Omental fat pad (tissue), 4 donors: ENCODE measurements at places on chromosomes 5 and 9. TPM values are rescaled to one million over a fixed set of nuclear protein-coding genes. Genes with fewer than 3 reads are reported as not detected.

- DNase-seq, result no peak
These were observed 8.5 kb downstream of the FBP1 start for GRCh38 chr9:94630833-94631232.

- DNase-seq, result no peak
These were observed 167.3 kb downstream of the SEC61B start for GRCh38 chr9:99389087-99390033.

DNA sequence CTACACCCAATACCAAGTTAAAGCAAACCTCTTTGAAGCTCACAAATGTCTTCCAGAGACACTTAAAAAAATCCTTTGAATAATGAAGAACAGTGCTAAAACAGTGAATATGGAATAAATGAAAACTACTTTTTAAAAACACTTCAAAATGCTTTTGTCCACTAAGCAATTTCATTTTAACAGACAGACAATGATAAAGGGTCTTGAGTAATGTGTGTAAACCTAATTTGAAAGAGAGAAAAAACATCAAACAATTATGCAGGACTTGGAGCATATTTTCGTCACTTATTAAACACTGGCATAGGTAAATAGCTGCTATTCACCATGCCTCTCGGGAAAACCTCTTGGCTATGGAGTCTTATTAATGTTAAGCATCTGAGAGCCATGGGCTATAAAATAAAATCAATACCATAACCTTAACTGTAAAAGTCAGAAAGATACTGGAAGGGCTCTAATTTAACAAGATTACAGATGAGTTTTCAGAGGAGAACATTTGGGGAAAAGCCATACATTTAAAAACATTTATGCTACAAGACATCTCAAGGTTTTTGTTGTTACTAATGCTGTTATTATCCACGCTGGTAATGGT is 177.8 kb downstream of the NFIB start:
- no peak for DNase-seq

DNA sequence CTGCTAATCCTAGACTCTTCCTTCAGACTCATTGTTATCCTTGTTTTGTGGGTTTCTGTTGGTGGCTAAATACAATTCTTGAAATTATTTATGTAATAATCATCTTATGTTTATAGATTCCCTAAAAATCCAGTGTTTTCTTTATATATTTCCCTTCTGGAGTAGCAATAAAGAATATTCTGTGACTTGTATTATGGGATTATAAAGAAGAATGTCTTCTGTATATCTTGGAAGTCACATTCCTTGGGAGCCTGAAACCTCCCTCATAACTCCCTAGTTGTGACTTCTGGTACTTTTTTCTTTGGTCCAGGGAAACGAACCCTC is 356.1 kb downstream of the TMEM167A start:
- no peak for DNase-seq

DNA sequence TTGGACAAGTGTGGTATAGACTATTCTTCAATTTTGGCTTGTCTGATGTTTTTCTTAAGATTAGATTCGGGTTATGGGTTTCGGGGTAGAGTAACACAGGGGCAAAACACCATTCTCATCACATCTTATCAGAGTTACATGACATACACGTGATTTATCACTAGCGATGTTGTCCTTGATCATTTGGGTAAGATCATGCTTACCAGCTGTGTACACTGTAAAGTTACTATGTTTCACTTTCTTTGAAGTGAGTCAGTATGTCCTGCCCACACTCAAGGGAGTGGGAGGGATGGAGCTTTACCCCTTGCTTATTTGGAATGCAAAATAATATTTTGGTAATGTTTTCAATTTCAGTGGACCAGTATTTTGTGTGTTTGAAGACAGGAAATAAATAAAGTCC is 101.8 kb upstream of the TAF11L2 start:
- no peak for DNase-seq

DNA sequence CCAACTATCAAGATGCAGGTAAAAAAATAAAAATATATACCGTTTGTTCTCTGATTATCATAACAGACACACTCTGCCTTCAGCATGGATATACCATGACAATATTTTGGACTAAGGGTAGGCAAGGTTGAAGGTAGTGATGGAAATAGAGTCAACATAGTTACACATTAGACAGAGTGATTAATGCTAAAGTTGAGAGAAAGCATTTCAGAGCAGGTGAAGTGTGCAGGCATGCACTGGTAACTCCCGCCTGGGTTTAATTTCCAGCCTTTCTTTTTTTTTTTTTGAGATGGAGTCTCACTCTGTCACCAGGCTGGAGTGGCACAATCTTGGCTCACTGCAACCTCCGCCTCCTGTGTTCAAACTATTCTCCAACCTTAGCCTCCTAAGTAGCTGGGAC is 458.5 kb downstream of the TLR4 start:
- DNase-seq, result no peak

- DNase-seq, result no peak
These were observed 11.6 kb downstream of the NIPSNAP3B start for GRCh38 chr9:104775574-104775936.

DNA sequence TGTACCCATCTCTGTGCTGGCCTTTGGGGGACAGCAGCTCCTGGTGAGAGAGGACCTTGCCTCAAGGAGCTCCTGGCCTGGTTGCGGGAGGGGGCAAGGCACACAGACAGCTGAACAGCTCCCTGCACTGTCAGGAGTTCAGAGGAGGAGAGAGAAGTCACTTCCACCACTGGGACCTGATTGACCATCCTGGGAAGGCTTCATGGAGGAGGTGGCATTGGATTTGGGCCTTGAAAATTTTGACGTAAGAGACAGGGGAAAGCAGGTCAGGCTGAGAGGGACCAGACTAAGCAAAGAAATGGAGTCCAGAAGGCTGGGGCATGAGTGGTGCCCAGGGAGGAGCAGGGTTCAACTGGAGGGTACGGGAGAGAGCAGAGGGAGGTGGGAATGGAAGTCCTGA is 20.3 kb upstream of the DAB2IP start:
- DNase-seq, result no peak

- DNase-seq, result no peak
These were observed 13.9 kb downstream of the ZCCHC9 start for GRCh38 chr5:81315336-81315735.

GRCh38 chr5:164359260-164360255 is 854.1 kb downstream of the MAT2B start:
- no peak for DNase-seq

- no peak for DNase-seq
These were observed 143.3 kb downstream of the CMYA5 start for GRCh38 chr5:79832911-79833310.

DNA sequence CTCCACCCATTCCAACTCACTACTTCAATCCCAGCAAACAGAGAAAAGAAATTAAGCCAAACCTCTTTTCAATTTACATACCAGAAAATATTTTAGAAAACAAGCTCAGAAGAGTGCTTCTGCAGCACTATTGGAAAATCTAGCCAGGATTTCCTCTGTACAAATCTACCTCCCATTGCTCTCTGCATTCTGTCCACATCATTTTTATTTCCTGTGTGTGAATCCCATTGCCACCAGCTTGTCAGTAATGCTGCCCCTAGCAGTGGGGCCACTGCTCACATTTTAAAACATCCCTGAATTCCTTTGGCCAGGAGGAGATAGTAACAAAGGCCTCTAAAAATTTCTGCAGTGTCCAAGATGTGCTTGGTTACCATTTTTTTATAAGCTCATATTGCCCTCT is 232.5 kb downstream of the ARRDC3 start:
- no peak for DNase-seq

- no peak for DNase-seq
These were observed 91.1 kb upstream of the DMRT1 start for GRCh38 chr9:750249-750967.

- no peak for DNase-seq
These were observed 263.5 kb downstream of the NTRK2 start for GRCh38 chr9:84932915-84933527.

DNA sequence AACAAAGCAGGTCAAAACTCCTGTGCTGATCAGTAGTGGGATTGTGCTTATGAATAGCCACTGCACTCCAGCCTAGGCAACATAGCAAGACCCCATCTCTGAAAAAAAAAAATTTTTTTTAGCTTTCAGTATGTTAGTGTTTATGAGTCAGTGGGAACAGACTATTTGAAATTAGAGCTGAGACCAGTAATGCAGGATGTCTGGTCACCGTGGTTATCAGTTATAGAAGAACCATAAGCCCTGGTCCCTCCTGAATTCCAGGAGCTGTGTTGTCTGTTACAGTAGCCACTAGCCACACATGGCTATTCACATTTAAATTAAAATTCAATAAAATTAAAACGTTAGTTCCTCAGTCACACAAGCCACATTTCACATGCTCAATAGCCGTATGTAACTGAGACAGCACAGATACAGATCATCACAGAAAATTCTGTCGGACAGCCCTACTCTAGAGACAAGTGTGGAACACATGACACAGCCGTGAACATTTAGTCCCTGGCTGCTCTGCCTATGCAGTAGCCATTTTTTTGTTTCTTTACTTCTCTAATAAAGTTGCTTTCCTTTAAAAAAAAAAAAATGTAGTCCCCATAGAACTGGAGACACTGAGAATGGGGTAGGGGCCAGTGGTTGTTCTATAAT is 96.1 kb upstream of the SAP30L start:
- DNase-seq, result no peak

The SHB gene
- total RNA-seq, result 10.4 TPM

The DNAJC25 gene
- 13.1 TPM for total RNA-seq

The VAV2 gene
- 4.0 TPM for total RNA-seq

The RALGPS1 gene
- total RNA-seq, result 5.6 TPM
